ENCODE measurements at places on chromosomes 3 and 15.

DNA sequence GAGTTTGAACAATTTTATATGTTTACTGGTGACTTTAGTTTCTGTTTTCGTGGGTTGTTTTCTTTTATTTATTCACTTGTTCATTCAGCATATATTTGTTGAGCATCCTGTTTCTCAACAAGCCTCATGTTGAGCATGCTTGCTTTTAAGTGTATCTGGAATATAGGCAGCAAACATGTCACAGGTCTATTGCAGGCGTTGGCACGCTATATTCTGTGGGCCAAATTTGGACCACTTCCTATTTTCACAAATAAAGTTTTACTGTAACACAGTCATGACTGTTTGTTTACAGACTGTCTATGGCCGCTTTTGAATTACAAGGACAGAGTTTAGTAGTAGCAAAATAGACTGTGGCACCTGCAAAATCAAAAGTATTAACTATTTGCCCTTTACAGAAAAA, 89.6 kb downstream of the THRB start:
- DNase-seq: no peak

DNA sequence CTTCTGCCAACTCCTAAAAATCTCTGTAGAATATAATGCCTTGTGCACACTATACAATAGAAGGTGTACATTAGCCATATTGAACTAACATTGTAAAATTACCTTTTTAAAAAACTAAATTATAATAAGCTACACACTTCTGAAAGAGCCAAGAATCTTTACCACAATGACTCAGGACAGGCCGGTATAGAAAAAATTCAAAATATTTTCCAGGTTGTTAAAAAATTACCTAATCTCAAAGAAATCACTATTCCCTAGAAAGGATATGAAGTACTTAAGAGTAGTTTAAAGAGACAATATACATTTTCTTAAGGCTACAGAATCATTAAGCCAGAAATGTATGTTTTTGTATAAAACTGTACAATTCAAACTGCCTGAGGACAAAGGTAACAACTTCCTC, 48.5 kb downstream of the TJP1 start:
- DNase-seq: no peak

DNA sequence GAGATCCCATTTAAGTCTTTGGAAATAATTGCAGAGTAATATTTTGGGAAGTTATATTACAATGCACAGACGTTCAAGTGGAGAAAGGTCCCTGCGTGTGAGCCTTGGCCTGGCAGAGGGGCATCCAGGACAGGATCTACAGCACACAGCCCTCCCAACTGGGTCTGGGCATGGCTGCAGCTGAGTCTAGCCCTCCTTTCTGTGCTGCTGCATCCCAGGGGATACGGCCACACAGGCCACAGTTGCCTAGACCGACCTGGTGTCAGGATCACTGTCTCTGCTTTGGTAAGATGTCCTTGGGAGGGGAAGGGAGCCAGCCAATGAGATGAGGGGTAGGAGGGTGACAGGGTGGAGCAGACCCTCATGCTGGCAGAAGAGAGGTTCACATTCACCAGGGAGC, 46.1 kb downstream of the APBA2 start:
- no peak for DNase-seq

- no peak for DNase-seq
Measured at GRCh38 chr3:146044046-146044445, 116.9 kb downstream of the PLOD2 start.

- no peak for DNase-seq
Measured at GRCh38 chr3:131075632-131076328, 49.1 kb downstream of the NEK11 start.

DNA sequence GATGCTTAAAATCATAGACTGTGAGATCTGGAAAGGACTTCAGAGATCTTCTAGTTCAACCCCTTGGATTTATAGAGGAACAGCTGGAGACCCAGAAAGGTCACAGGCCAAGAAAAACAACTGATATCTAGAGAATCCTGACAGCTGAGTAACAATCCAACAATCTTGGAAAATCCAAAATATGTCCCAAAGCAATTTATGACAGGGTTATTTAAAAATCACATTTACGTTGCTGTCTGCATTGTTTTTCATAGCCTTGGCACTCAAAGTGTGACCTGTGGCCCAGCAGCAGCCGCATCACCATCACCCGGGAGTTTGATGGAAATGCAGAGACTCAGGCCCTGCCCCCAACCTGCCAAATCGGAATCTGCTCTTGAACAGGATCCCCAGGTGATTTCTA, 78.8 kb downstream of the FBN1 start:
- peak; percentile 52 for DNase-seq

DNA sequence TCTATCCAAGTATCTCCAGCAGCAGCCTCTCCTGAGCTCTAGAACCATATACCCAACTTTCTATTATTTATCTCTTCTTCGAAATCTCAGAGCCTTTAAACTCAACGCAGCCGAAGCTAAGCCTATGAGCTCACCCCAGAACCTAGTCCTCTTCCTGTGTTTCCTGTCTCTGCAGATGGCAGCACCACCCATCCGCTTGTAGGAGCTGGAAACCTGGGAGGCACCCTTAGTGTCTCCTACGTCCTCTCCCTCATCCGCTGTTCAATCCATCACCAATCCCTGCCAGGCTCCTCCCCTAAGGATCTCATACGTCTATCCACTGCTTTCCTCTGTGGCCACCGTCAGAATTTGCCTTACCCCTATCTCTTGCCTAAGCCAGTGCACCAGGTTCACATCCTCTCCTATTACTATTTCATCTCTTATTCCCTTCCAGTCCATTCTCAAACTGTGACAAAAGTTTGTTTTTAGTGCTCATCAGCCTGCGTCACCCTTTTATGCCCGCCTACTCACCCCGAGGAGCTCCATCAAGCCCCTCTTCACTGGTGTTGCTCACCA, 9.6 kb downstream of the VGLL4 start:
- DNase-seq: no peak

GRCh38 chr15:89372069-89372935, 37.7 kb upstream of the POLG start:
- no peak for DNase-seq

DNA sequence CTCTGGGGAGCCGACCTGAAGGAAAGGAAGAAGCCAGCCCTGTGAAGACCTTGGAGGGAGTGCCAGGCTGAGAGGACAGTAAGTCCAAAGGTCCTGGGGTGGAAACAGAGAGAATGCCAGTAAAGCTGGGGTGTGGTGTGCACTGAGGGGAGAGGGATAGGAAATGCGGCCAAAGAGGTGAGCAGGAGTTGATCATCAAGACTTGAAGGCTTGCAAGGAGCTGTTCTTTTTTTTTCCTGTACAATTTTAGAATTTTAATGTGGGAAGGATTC, 73.8 kb downstream of the SYNPR start:
- no peak for DNase-seq

DNA sequence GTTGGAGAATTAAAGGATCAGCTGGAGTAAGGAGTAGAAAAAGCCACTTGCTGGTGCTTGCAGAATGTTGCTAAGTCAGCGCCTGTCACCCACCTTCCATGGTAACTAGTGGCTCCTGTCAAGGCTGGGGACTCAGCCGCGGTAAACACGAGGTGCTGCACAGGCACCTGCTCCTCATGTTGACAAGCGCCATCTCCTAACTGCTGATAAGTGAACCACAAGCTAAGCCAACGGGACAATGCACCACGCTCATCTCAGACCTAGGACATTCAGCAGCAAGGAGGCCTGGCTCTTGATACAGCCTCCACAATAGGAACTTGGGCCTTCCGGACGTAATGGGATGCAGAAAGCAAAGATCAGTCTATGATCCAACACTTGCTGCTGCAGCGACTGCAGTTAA, 264.4 kb downstream of the OCA2 start:
- no peak for DNase-seq

GRCh38 chr3:4508048-4508981, 15.2 kb downstream of the ITPR1 start:
- DNase-seq: no peak

- no peak for DNase-seq
Measured at GRCh38 chr3:12815719-12816118, 19.2 kb downstream of the CAND2 start.

GRCh38 chr3:62184559-62184958, 188.8 kb downstream of the FEZF2 start:
- DNase-seq: peak; percentile 22

DNA sequence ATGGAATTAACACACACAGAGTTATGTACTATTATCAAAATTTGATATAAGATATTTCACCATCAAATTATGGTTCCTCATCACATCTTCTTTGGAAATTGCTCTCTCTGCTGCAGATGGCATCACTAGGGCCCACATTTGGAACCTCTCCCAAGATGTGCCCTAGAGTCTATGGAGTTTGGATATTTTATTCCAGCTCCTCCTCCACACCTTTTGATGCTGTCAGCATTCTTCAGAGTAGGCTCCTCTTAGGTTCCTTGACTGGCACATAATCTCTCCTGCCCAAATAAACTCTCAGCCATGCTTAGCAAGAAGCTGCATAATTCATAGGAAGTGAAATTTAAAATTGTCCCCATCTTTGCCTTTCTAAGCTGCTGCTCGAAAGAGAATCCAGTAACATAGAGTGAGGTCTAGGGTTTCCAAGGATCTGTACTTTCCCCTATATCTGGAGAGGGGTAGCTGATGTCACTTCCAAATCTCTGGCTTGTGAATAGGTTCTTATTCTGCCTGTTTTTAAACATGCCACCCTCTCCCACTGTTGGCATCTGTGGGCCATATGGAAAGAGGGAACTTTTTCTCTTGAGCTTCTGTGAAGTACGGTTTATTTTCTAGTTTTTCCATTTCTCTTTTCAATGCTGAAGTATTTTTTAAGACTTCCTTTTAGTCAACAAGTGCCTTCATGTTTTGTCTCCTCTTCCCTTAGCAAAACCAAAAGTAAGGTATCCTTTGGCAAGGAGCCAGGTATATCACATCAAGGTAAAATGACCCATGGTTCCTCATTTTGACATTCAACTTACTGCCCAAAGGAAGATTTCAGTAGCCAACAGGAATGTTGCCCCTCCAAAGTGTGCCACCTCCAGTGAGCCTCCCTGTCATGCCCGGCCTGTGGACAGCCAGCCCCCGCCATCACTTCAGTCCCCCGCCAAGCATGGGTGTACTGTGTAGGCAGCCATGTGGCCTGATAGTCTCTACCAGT, 75.3 kb upstream of the C2CD4B start:
- DNase-seq: no peak

DNA sequence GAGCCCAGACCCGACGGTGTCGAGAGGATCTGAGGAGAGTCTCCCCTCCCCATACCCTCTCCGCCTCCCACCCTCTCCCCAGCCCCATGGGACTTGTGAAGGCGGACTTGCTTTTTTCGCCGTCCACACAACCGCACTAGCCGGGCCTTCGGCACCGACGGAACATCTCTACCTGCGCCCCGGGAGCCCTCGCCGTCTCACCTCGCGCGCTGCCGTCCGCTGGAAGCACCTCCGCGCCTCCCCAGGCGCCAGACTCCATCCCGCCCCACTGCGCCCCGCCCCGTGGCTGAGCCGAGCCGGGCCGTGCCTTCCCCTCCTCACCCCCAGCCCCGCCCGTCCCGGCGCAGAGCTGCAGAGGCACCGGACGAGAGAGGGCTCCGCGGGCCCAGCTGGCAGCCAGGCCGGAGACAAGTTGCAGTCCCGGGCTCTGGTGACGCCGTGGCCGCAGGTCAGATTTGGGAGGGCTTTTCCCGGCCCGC, at the start of the genes DUOX1 and DUOXA1:
Gene DUOX1, plus strand, starts transcription at position 344 of the 479 bp plus-strand sequence. CDS start 1,973 bp downstream, outside the sequence.
Gene DUOXA1, minus strand, starts transcription at position 229 of the 479 bp plus-strand sequence. CDS start 6,865 bp downstream, outside the sequence.
- DNase-seq: no peak

GRCh38 chr3:65988411-65989180, 50.1 kb downstream of the MAGI1 start:
- DNase-seq: no peak

DNA sequence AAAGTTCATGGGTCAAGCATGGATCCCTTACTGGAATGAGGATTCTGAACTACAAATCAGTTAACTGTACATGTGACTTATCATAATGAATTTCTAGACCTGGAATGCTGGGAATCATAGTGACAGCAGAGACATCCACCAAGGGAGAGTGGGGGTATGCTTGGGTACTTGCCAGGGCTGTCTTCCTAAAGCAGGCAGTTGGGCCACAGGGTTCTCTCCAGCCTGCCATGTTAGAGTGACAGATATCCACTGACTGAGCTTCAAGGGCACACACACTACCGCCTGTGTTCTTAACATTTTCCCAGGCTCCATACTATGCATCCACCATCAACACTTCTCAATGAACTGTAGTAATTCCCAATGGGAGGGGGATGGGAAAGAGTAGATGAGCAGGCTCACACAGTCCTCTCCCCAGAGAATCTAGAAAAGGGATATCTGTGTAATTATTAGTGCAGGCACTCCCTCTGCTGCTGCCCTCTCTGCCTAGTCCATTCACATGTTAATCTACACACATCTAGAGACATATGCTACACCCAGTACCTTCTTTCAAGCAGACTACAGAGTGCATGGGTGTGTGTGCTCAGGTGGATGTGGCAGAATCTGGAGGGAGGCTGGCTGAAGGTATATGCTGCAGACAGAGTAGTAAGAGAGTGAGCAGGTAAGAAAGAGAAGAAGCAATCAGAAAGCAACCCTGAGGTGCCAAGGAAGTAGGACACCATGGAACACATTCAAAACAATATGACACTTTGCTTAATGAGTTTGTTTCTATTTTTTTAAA, 3.7 kb downstream of the FSTL1 start:
- no peak for DNase-seq

- DNase-seq: peak; percentile 48
Measured at GRCh38 chr3:60809857-60810610, 441.2 kb downstream of the FHIT start.

GRCh38 chr3:63064209-63064755, 189.1 kb upstream of the CADPS start:
- DNase-seq: no peak

DNA sequence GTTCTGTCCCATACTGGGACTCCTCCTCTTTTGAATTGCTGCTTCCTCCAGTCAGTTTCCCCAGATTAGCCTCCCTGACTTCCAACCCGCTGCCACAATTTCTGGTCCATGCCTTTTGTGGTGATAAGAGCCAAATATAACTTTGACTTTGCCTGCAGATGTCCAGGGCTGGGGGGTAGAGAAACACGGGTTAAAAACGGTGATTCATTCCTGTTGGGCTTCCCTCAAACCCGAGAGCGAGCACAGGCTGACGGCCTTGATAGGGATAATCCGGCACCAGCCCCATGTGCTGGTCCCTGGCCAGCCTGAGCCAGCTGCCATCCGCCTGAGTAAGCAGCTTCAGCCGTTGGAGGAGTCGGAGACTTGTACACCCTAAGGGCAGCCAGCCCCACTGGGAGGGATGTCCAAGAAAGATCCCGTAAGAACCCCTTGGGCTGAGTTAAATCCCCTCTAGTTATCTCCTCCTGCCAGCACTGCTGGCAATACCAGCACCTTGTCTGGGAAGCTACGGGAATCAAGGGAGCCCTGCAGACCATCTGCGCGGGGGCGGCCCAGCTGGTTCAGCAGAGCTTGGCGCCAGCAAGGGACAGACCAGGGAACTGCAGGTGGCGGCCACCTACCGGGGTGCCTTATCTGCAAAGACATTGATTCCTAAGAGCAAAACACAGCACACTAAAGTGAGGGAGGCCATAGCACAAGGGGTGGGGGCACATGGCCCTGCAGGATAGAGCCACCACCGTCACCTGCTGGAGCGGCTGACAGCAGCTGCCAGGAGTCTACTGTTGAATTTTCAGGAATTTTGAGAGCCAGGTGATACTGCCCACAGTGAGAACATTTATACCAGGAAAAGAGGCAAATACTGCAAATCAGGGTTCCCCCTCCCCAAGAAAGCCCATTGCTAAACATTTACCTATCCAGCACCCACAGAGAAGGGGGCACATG, 18.1 kb downstream of the CSPG4 start:
- peak; percentile 97 for DNase-seq

Measured in adipocyte (in vitro differentiated cells).